Fibroblast of skin of back (primary cell): ENCODE measurements at places on chromosomes 6 and 20.
A peak's percentile ranks its signal among the peaks of the same experiment; 100 is the strongest.

DNA sequence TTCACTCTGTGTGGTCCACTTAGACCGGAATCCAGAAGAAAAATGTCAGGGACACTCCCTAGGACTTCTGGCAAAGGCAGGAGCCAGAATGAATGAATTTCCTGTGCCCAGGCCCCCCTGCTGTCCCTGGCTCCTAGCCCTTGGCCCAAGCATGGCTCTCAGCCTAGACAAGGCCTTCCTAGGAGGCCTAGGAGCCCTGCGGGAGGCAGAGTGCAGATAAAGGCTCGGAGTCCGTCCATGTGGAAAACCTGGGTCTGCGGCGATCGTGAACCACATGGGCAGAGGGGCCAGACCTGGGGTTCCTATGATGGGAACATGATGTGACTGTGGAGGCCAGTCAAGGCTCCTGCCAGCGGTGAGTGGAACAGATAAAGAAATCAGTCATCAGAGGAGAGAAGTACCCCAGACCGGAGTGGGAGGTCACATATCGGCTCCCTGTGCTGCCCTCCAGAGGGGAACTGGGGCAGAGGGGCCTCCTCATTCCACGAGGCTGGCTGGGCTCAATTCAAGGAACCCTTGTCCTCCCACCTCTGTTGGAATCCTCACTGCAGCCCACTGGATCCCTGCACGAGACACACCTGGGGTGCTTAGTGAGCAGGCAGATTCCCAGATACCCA lies 5.9 kb upstream of the VSTM2L start:
- DNase-seq: peak; percentile 63

DNA sequence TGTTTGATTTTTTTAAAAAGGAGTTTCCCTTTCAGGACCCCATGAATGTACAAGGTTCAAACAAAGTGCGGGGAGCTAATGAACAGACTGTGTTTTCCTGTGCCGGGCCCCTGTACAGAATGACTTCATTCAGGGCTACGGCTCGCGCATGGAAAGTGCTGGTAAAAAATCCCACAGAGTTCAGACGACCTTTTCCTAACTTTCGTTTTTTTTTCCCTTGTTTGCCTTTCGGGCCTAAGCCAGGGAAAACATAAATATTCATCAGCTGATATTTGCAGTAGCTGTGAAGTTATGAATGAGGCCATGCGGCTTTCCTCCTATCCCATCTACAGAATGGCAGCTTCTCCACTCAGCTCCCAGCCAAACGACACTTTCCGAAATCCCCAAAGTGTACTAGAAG lies 74.0 kb downstream of the HAO1 start:
- DNase-seq: no peak

DNA sequence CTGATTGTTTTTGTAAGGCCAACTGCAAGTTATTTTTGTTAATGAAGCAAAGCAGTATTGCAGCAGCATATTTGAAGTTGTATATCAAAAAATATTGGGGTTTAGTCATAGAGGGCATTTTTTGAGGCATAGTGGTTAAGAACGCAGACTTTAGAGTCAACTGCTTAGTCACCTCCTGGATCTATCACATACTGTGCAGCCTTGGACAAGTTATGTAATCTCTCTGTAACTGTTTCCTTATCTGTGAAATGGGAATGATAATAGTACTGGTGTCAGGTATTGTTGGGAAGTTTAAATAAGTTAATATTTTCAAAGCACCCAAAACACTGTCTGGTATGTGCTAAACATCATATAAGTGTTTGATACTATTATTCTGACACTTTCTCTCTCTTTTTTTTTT lies 27.2 kb upstream of the EFHC1 start:
- peak; percentile 30 for DNase-seq

DNA sequence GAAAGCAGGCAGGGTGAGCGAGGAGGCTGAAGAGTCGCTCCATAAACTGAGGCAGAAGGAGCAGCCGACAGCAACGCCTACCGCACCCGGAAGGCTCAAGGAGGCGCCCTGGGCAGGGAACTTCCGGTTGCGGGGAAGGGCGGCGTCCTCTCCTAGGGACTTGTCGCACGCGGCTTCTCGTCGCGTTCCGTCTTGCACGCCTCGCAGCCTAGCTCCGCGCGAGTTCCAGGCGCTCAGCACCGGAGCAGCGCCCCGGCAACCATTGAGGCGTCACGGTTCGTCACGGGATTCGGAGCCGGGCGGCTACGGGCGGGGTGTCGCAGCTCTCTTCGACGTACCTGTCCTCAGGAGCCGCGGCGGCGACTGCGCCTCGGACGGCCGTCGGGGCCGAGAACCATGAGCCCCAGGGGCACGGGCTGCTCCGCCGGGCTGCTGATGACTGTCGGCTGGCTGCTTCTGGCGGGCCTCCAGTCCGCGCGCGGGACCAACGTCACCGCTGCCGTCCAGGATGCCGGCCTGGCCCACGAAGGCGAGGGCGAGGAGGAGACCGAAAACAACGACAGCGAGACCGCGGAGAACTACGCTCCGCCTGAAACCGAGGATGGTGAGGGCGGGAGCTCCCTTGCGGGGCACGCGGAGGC lies at the start of gene SPACA1:
Gene SPACA1 (plus strand): TSS at position 332 of the 641 bp plus-strand sequence. CDS start 65 bp downstream, at position 397.
- DNase-seq: no peak

DNA sequence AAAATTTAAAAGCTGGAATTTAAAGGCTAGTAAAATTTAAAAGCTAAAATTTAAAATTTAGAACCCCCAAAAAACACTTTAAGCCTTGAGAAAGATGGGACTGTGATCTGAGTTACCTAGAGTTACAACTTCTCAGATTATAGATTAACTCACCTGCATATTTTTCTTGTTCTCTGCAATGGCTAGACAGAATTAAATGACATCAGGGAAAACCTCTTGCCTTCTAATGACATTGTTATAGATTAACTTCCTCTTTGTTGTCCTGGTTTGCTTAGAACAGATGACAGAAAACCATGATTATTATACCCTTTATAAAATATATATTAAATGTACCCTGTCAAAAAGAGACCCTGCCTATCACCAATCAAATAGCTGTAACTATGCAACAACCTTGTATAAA lies 56.4 kb downstream of the TRDN start:
- no peak for DNase-seq

DNA sequence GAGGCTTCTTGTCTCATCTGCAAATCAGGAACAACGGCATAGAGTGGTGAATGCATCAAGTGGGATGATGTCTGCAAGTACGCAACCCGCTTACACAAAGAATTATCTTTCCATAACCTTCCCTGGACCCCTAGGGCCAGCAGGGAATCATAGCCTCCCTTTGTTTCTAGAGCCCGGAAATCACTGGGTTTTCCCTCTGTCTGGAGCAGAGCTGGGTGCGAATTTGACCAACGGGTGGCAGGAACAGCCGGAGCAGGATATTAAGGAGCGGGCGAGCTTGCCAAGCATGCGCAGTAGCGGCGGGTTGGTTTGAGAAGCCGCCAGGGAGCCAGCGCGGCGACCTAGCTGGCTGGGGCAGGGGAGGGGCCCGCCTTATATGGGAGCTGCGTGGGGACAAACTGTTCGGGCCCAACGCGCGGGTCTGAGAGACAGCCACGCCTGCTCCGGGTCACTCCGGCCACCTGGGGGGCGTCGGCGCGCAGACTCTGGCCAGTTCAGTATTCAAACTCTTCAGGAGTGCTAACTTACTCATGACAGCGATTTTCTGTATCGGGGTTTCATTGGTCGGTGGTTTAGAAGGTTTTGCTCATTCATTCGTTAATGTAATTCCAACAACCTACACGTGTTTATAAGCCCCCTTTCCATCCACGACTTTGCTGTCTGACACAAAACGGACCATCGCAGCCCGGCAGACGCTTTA lies 1.6 kb upstream of the KIF16B start:
- peak; percentile 82 for DNase-seq

DNA sequence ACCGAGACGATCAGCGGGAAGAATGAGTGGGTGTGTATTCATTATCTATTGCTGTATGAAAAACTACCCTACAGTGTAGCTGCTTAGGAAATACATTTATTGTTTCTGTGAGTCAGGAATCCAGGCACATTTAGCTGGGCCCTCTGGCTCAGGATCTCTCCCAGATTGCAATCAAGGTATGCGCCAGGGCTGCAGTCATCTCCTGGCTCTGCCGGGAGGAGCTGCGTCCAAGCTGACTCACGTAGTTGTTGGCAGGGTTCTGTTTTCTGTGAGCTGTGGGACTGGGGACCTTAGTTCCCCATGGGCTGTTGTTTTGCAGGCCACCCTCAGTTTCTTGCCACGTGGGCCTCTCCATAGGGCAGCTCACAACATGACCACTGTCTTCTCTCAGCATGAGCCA lies 68.2 kb upstream of the FUCA2 start:
- peak; percentile 68 for DNase-seq

- DNase-seq: no peak
Observed at GRCh38 chr6:150999107-150999506, 133.6 kb downstream of the MTHFD1L start.

DNA sequence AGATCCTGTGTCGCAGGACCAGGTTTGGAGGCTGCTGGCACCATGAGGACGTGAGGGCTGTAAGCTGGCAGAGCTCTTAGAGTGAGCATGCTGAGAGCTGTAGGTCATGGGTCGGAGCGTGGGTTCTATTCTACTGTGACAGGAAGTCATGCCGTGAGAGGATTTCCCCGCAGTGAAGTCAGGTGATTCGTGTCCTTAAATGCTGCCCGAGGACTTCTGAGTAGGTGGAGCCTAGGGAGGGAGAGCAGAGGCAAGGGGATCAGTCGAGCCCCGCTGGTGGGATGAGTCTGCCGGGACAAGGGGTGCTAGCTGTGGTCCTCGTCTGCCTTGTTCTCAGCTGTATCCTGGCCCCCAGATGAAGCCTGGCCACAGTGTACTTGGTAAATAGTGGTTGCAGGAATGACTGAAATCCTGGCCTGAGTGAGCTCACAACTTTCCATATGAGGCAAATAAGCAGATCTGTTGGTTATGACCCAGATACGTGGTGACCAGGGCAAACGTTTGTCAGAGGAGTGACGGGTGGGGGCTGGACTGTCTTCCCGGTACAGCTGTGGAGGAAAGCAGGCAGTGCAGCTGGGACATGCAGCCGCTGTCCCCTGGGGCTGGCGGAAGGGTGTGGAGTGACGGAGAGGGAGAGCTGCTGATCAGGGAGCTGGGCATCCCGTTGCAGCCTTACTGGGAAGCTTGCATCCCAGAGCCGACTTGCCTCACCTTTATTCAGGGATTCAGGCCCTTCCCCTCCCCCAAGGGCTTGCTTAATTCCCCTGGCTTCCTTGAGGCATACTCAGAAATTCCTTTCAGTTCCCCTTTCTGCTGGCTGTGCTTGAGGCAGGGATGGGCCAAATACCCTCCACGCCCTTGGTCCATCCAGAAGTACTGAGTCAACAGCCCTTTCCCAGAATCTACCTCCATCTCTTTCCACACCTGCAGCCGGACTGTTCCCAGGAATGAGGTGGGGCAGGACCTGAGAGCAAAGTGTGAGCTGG lies 250.9 kb upstream of the RREB1 start:
- peak; percentile 23 for DNase-seq

DNA sequence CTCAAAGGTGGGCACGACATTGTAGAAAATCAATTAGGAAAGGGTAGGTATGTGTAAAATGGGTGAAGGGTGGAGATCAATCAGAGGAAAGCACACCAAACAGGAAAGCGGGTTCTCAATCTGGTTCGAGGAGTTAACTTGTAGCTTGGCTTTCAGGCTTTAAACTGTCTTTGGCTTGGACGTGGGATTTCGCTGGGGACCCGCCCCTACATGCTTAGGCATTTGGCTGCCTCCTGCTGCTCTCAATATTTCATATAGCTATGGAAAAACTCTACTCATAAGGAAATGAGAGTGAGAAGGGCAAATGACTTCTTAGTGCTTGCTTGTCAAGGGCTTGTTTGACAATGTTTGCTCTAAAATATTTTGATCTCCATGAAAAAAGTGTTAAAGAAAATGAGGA lies 38.1 kb upstream of the PDE7B start:
- no peak for DNase-seq

- DNase-seq: no peak
Observed at GRCh38 chr20:48761023-48761785, 66.6 kb downstream of the PREX1 start.

GRCh38 chr6:159112714-159113113 lies 56.5 kb upstream of the FNDC1 start:
- no peak for DNase-seq

DNA sequence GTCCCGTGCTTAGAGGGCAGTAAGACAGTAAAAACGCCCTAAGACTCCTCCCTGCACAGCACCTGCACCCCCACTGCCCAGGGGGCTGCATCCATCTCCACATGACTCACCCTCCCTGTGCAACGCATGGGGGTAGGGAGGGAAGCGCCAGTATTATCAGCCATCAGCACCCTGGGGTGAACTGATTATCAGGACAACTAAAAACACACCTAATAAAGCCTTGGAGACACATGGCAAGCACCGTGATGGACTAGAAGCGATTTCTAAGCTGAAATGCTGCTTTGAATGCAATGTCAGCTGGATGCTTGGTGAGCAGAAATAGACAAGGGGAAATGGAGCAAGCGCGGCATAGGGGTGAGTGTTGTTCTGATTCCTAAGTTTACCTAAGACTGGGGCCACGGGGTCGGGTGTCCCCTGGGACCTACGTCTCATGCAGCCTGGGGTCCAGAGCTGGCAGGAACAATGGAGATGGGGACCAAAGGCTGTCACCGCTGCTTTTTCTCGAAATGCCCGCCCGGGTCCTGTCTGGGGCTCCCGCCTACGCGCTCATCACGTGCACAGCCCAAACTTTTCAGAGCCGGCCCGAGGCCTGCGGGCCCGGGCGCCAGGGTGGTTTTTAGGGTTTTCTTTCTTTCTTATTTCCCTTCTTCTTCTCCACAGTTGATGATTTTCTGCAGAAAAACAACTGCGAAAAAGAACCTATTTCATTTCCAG lies 702 bp upstream of the TNFAIP3 start:
- no peak for DNase-seq

GRCh38 chr20:63162206-63162795 lies 53.6 kb downstream of the YTHDF1 start:
- no peak for DNase-seq

- DNase-seq: peak; percentile 26
Observed at GRCh38 chr6:72084992-72085569, 198.7 kb downstream of the RIMS1 start.

DNA sequence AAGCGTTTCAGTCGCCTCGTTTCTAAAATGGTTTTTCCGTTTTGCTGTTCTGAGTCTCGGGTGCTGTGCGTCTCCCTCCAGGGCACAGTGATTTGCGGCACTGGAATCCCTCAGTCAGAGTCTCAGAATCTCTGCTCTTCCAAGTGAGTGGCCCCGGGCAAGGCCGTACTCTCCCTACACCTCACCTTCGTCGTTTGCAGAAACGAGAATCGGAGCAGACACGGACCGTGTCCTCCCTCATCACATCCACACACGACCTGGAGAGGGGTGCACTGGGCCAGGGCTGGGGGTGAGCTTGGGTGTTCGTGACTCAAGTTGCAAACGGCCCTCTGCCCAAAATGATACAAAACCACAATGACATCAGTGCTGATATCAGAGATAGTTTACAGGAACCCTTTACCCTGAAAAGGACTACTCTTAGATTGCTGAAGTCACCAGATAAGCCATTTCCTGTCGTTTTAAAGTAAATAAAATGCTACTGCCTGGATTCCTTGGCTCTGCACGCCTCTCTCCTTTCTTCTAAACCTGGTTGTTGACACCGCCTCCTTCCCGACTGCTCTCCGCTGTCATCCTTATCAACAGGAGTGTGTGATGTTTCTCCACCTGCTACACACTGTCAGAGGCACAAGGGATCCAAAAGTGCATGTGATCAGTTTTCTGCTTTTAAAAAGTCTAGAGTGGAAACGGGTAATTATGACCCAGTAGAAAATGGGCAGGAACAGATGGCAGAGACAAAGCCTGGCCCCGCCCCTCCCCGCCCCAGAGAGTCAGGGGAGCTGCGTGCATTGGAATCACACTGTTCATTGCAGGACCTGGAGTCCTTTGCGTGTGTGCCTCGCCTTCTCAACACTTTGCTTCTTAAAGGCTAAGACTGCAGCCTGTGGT lies 38.4 kb downstream of the KIF25 start:
- DNase-seq: peak; percentile 34
